ENCODE measurements at places on chromosomes 4 and X.
A peak's percentile ranks its signal among the peaks of the same experiment; 100 is the strongest.

GRCh38 chrX:103367502-103367901, 8.8 kb upstream of the BEX3 start:
- DNase-seq, result no peak

DNA sequence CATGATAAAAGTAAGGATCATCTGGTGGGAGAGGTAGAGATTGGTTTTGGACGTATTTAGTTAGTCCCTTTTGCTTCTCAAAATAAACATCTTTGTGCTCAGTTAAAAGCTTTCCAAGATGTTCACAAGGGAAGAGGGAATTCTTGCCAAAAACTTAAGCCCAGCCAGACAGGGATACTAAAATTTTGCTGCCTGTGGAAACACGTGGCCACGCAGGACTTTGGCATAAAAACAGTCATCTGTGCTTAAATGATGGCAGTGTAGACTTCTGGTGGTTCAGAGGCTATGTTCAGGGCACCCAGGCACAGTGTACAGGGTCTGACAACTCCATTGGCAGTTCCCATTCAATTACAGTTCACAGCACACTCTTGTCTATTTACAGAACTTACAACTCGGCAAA, 93.2 kb upstream of the JADE1 start:
- no peak for DNase-seq

DNA sequence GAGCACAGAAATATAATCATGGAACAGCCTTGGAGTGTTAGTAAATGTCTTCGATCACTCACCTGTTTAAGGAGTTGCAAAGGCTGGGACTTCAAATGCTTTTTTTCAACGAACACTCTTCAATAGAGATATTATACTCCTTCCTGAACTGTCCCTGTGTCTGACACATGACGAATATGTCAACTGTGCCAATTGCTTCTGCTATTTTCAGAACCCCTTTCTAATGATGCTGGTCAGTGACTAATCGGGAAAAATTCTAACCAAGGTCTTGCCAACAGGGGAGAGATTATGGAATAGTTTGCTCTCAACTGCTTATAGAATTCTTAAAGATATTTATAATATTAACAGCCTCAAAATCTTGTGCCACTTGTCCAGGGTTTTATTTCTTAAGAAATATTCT, 8.5 kb upstream of the KLHL34 start:
- no peak for DNase-seq

GRCh38 chrX:27987862-27988646, 6.8 kb upstream of the DCAF8L1 start:
- DNase-seq, result no peak

GRCh38 chr4:16521156-16521915, 295.1 kb upstream of the TAPT1 start:
- peak; percentile 90 for DNase-seq
